ENCODE measurements at places on chromosomes 12 and 14.

GRCh38 chr12:131087991-131088700 lies 134.4 kb downstream of the ADGRD1 start:
- DNase-seq, result peak; percentile 7

GRCh38 chr12:44709166-44709565 lies 166.9 kb downstream of the NELL2 start:
- DNase-seq, result no peak

DNA sequence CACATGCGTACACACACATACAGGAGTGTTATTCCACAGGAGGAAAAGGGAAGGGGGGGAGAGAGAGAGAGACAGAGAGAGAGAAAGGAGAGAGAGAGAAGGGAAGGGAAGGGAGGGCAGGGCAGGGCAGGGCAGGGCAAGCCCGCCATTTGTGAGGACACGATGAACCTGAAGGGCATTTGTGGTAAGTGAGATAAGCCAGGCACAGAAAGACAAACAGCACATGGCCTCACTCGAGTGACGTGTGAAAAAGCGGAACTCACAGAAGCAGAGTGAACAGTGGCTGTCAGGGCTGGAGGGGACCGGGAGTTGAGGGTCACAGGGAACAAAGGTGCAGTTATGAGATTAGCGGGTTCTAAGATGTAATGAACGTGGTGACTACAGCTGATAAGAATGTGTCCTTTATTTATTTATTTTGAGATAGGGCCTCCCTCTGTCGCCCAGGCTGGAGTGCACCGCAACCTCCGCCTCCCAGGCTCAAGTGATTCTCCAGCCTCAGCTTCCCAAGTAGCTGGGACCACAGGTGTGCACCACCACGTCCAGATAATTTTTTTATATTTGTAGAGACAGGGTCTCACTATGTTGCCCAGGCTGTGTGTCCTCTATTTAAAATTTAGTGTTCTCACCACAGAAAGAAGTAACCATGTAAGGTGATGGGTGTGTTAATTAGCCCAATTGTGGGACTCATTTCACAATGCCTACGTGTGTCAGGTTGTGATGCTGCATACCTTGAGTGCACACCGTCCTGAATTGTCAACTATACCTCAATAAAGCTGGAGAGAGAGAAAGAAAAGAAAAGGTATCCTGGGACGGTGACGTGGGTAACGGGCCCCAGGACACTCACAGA lies 18.7 kb upstream of the FBRSL1 start:
- no peak for DNase-seq

DNA sequence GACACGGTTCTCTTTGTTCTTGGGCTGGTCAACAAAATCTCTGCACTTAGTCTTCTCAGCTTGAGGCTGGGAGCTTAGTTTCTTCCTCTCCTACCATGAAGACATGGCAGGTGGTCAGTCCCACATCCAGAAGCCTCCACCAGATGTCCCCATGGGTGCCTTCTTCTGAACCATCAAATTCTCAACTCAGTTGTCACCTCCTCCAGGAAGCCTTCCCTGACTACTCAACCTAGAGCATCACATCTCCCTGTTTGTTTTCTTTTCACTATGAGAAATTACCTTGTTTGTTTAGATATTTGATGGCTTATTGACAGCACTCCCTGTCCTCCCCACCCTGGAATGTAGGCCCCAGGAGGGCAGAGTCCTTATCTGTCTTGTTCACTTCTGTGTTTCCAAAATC lies 84.4 kb downstream of the TBX5 start:
- DNase-seq, result no peak

DNA sequence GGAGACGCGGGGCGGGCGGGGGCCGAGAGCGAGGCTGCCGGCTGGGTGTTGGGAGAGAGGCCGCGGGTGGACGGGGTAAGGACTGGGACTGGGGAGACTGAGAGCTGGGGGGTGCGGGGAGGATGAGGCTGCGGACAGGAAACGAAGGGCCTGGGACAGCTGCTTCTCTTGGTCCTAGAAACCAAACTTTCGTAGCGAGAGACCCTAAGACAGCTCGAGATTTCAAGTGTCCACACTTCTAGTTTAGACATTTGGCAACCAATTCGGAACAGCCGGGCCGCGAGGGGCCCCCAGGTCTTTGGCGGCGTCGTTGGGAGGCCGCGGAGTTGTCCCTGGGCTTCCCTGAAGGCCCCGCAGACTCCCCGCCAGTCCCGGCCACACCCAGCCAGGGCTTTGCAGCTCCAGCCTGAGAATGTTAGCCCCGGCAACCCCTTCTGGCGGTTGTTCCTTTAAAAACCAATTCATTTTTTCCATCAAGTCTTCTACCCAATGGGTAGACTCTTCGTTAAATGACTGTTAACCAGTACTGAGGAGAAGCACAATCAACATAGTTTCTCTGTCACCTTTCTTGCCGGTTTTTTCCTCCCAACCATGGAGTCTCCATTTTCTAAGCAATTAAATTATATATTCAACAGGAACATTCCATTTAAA lies 11.5 kb downstream of the NKX2-1 start:
- peak; percentile 58 for DNase-seq

DNA sequence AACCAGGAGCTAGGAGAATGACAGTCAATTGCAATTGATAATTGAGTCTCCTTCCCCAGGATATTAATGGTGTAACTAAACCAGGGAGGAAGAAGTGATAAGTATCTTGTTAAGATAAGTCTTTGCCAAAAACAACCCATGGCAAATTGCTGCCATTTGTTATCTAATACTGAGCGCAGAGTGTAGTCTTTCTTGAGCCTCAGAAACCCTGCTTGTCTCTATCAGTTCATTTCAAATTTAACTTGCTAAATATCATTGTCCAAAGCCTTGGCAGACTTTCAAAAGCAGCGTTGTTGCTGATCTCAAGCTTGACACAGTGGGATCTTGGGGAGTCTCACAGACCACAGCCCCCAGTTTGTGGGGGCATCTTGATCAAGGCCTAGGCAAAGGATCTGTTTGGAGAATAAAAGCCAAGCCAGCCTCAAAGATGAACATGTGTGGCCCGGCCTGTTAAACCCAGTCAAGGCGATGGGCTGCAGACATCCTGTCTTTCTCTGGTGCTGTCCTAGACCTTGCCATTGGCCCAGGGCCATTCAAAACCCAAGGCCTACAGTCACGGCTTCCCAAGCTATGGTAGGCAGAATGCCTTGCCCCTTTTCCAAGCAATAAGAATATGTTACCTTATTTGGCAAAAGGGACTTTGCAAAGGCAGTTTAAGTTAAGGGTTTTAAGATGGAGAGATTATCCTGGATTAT lies 164.2 kb downstream of the CHST11 start:
- no peak for DNase-seq

- DNase-seq, result no peak
These were observed 465.8 kb downstream of the APAF1 start for GRCh38 chr12:99110868-99111267.

DNA sequence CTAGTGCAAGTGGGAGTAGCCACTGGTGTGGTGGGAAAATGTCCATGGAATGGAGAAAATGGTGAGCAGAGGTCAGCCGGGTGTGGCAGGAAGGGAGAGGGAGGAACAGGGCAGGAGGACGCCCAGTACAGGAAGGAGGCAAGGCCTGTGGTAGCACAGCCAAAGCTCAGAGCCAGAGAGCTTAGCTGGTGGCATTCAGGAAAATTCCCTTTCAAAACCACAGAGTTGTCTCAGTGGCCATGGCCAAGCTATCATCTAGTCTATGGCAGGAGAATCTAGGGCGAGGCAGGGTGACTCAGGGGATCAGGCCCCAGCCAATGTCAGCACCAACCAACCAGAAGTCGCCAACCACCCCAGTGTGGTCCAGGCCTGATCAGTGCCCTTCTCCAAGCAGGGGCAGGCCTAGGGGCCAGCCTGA lies 67.7 kb upstream of the DDX11 start:
- DNase-seq, result peak; percentile 3

- peak; percentile 38 for DNase-seq
These were observed 292.6 kb upstream of the SYT1 start for GRCh38 chr12:78571953-78572352.

- DNase-seq, result no peak
These were observed 2.0 kb upstream of the CPNE8 start for GRCh38 chr12:38907201-38907923.

GRCh38 chr14:23380197-23380914 lies 3.5 kb downstream of the CMTM5 start:
- DNase-seq, result no peak

GRCh38 chr14:103520657-103521437 lies 1.8 kb downstream of the CKB start:
- DNase-seq, result peak; percentile 79

GRCh38 chr12:30088259-30088995 lies 304.7 kb upstream of the TMTC1 start:
- no peak for DNase-seq

- DNase-seq, result no peak
These were observed 62.5 kb downstream of the ITPR2 start for GRCh38 chr12:26770239-26771070.

GRCh38 chr14:100424504-100425428 lies 101.6 kb downstream of the SLC25A47 start:
- no peak for DNase-seq

DNA sequence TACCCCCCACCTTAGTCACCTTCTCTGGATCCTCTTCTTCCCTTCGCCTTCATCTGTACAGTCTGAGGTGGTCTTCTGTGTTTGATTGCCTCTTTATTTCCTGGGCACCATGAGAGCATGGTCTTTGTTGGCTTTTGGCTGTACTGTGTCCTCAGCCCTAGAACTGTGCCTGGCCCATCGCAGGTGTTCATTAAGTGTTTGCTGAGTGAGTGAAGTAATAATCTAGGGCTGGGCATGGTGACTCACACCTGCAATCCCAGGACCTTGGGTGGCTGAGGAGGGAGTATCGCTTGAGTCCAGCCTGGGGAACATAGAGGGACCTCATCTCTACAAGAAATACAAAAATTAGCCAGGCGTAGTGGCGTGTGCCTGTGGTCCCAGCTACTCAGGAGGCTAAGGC lies 13.9 kb downstream of the ALDH2 start:
- DNase-seq, result no peak

DNA sequence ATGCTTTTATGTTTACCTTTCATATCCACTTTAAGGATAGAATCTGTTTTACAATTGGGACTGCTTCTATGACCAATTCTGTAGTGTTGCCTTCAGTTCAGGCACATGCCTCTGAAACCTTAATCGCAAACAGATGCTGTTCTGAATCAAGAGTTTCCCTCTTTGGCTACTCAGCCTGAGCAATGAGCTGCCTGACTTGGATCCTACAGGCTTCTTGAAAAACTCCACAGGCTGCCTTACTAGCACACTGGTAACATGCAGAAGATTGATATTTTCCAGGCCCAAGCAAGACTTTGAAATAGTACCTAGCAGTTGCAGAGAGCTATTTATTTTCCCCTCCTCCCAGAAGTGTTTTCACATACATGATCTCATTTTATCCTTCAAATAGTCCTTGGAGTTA lies 34.8 kb upstream of the PMCH start:
- no peak for DNase-seq

GRCh38 chr14:105211758-105212089 lies 30.6 kb upstream of the NUDT14 start:
- no peak for DNase-seq

DNA sequence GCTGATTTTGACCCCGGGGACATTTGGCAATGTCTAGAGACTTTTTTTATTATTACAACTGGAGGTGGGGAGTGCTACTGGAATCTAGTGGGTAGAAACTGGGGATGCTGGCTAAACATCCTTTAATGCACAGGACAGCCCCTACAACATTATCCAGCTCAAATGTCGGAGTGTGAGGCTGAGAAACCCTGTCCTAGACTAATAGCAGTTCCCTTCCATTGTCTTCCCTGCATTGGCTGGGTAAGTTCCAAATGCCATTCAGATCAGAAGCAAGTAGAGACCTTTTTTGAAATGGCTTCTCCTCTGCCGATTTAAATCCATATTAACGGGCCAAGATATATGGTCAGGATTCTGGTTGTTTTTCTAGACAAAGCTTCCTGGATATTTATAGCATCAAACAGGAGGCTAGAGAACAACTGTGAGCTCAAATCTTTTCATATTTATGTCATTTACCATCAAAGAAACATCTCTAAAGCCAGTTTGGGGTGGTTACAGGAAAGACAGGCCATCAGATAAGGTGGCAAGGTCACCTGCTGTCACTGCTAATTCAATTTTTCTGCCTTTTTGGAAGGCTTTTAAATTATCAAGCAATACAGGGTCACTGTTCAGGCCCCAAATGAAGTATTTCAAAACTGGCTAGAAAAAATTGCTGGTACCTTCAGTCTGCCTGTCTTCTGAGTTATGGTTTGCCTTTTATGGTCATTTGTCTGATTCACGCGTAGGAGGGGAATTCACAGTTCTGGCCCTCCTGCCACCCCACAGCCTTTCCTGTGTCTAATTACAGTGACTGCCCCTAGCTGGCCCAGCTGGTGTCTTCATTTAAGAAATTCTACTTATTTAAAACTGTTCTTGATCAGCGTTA lies 20.1 kb upstream of the AKAP5 start:
- DNase-seq, result no peak

- no peak for DNase-seq
These were observed 55.9 kb downstream of the DYNC1H1 start for GRCh38 chr14:102020058-102020971.

GRCh38 chr14:25150401-25150800 lies 100.5 kb upstream of the STXBP6 start:
- no peak for DNase-seq

DNA sequence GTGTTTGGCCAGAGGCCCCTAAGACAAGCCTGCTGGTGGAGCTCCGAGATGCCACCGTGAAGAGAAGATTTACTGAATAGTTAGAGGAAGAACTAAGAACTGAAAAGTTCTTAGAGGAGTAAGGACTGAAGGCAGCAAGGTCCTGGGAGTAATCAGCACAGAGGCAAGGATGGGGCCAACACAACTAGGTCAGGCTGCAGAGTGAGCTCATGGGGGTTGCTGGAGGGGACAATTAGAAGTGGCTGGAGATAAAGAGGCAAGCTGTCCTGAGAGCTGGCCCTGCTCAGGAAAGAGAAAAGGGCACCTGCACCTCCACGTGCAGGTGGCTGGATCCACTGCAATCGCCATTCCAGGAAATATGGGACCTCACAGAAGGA lies 52.7 kb downstream of the NFKBIA start:
- DNase-seq, result no peak

DNA sequence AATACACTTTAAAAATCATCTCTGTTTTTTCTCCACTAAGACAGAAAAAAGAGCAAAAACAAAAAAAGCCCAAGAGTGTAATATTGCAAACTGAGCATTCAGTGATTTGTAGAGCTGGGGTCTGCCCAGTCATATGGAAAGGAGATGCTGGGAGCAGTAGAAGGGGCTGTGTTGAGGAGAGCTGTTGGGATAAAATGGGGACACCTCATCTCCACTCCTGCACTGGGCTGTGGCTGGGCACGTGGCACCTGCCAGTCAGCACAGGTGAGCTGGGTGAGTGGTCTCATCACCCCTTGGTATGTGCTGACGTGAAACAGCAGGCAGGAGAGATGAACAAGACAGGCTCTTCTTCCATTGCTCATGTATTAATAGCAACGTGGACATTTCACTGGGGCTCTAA lies 217.4 kb downstream of the C12orf42 start:
- no peak for DNase-seq

GRCh38 chr14:46999661-47000060 lies 348.1 kb upstream of the RPL10L start:
- no peak for DNase-seq

- no peak for DNase-seq
These were observed 106.6 kb upstream of the AMN1 start for GRCh38 chr12:31835276-31835882.
